ENCODE measurements at places on chromosomes 12 and 14.

- DNase-seq: peak; percentile 21
These were observed 1.7 kb downstream of the SINHCAF start for GRCh38 chr12:31324116-31324844.

DNA sequence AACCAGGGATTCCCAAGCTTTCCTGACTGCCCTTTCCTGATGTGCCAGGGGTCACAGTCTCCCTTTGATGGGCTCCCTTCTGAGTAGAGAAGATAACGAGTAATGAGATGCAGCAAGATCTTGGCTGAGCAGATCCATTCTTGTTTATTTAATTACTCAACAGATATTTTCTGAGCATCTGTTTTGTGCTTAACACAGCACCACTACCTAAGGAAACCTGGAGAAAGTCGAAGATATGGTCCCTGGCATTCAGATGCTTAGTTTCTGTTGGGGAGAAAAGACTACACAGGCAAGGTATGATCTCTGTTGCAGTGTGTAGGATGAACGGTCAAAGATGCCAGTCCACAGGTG lies 3.9 kb downstream of the AJUBA start:
- DNase-seq: no peak

GRCh38 chr12:662566-663292 lies 516 bp downstream of the NINJ2 start:
- DNase-seq: peak; percentile 41

DNA sequence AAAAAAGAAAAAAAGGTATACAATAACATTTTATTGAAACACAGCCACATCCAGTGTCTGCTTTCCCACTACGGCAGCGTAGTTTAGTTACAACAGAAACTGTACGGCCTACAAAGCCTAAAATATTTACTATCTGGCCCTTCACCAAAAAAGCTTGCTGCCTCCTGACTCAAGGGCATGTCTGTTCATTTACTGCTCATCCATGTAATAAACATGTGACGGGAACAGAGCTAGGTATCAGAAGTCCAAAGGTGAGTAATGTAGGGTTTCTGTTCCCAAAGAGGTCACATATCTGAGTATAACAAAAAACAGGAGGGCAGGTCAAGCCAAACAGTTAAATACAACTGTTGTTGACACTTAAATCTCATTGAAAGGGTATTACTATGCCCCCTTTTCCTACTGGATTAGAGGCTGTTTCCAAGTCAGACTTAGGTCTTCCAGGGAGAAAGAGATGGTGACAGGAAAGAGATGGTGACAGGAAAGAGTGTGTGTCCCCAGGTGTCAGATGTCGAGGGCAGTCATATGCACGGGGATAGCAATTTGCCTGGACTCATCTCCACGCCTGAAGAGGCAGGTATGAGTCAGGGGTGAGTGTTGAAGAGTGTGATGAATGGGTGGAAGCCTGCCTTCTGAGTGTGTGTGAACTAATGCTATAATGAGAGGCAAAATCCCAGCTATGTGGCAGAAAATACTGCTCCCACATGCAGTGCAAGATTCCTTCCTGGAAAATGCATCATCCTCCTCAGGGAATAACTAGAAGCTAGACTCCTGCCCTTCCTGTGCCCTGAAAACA lies 77.7 kb downstream of the MAP3K9 start:
- no peak for DNase-seq

GRCh38 chr12:132437252-132437932 lies 52.6 kb upstream of the FBRSL1 start:
- DNase-seq: no peak

GRCh38 chr14:103008126-103008525 lies 49.2 kb downstream of the CDC42BPB start:
- DNase-seq: no peak

- no peak for DNase-seq
These were observed 13.0 kb upstream of the TRAF3 start for GRCh38 chr14:102764220-102764671.

- DNase-seq: no peak
These were observed 110.6 kb downstream of the BMP4 start for GRCh38 chr14:53845813-53846693.

DNA sequence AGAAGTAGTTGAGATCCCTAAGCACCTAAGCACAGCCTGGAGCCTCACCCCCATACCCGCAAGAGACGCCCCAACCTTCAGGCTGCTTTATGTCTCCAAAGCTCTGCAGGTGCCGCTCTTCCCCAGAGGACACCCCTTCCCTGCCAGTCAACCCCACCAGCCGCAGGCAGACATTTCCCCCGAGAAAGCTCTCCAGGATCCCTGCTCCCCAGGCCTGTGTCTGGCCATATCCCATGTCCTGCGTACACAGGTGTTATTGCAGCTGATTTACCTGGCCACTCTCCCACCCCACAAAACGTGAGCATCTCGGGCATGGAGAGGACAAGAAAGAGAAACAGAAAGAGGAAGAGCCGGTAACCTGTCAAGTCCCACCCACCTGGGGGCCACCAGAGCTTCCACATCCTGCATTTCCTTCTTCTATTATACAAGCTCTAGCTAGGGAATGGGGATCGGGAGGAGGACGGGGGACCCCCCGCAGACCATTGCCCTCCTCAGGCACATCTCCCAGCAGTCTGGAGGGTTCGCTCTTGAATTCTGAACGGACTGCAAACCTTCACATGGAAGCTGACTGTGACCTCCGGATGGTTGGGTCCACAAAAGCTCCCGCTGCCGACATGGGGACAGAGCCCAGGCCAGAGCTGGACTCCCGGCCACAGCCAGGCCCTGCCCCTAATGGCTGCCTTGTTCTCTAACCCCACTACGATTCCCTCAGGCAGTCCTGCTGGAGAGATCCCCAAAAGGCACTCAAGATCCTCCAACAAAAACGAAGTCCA lies 17.6 kb downstream of the CCDC88C start:
- no peak for DNase-seq

DNA sequence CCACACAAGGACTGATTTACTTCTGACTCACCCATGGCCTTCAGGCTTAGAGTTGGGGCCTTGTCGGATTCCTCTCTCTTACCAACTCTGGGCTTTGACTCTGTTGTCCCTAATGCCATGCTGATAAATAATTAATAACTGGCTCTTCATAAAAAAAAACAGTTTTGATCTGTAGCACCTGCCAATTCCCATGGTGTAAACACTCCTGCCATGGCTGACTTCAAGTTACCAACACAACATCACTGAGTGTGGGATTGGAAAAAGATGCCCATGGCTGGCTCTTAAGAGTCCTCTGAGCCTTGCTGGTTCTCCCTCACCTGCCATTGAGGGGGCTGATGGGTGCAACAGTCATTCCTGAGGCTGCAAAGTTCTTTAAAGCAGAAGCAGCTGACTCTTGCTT lies 104.8 kb downstream of the KIF26A start:
- DNase-seq: no peak
